Activated CD8-positive, alpha-beta memory T cell treated with anti-CD3 and anti-CD28 coated beads for 36 hours (primary cell): ENCODE measurements at places on chromosomes 4 and X. TPM values are rescaled to one million over a fixed set of nuclear protein-coding genes. Genes with fewer than 3 reads are reported as not detected.

Gene CNKSR2
- total RNA-seq, result 5.0 TPM

Gene SPIN4
- 6.0 TPM for total RNA-seq

Gene FGFR3
- 0.08 TPM for total RNA-seq

Gene NSG1
- 12.0 TPM for total RNA-seq

Gene IRS4
- total RNA-seq, result not detected

Gene CHRDL1
- not detected for total RNA-seq

Gene BEX1
- 0.44 TPM for total RNA-seq

Gene PTCHD1
- total RNA-seq, result not detected

Gene HSD17B13
- total RNA-seq, result 0.15 TPM

Gene HSFX4
- not detected for total RNA-seq
